ENCODE measurements at places on chromosomes 3 and 15. TPM values are rescaled to one million over a fixed set of nuclear protein-coding genes. Genes with fewer than 3 reads are reported as not detected.

DNA sequence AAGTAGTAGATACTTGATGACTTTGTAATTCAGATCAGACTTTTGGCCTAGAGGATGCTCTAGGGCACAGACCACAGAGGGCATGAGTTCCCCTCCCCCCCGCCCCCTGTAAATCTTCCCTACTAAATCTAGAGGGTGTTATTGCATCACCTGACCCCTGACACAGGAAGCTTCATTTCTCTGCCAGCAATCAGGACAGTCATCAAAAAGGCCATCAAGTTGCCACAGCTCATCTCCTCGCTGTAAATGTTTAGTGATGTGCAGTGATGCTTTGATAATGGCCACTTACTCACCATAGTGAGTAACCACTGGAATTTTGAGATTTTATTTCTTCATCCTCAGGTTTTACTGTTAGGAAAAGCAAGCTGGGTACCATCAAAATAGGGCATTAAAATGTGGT lies 289.2 kb upstream of the CHRM5 start:
- no peak for DNase-seq

DNA sequence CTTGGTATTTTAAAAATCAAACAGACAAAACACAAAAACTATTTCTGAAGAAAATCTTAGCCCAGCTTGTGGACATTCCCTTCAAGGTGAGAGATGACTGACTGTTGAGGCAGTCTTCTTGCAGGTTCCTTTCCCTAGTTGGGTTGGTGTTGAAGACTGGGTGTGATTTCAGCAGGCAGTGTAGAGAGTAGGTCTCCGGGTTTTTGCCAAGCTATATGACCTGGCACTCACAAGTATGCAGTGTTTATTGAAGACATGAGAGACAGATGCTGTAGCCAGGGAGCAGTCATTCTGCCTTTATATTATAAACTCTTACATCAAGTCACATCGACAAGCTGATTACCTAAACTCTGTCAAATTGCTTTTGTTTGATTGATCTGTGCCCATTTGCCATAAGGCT lies 17.5 kb downstream of the SENP8 start:
- no peak for DNase-seq

DNA sequence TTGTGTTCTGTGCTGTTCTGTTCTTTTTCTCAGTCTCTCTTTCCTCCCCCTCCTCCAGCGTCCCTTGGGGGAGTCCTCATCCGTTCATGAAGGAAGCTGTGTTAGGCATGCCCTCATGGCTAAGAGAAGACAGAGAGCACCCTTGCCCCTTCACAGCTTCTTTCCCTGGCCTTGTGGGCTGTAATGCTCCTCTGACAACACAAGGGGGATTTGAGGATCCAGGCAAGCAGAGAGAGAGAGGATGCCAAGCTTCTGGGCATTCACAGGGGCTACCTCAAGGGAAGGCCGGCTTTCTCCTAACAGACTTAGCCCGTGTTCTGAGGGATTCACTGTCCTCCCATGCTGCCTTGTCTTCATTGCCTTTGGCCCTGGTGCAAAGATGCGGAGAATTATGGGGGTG lies 389.5 kb downstream of the LRTM1 start:
- no peak for DNase-seq

DNA sequence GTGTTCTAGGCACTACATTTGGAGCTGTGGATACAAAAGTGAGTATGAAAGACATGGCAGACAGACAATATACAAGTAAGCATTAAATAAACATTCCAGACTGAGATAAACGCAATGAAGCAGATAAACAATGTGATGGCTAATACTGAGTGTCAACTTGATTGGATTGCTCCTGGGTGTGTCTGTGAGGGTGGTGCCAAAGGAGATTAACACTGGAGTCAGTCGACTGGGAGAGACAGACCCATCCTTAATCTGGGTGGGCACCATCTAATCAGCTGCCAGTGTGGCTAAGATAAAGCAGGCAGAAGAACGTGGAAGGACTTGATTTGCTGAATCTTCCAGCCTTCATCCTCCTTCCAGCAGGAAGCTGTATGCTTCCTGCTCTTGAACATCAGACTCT lies 77.2 kb downstream of the CADPS start:
- DNase-seq: no peak

DNA sequence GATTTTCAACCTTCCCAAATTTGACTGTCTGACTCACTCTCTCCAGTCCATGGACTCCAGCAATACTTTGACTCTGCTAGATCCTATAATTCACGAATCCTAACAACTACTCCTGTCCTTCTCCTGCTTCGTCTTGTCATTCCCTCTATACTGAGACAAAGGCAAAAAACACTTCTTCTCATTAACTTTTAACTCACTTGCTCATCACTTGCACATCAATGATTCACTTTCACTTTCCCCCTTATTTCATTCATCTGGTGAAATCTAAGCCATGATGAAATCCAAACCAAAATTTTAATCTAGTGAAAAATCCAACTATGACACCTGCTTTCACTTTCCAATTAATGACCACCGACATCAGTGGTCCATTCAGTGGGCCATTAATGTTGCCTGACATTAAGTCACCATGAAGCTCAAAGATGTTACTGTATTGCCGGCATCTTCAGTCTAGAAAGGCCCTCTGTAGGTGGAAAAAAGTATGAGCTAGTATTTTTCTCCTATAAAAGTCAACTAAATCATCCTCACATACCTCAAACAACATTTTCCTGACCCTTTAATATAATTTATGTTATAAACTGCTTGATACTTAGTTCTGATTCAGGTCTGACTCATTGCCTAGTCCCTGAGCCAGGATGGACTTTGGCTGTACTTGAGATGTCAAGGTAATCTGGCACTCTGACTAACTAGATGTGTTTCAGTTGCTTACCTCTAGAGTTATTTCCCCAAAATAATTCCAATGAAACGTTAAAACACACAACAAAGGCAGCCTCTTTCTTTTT lies 158.6 kb downstream of the CNTN6 start:
- no peak for DNase-seq

GRCh38 chr3:14154276-14154675 lies 24.1 kb downstream of the XPC start:
- DNase-seq: no peak

DNA sequence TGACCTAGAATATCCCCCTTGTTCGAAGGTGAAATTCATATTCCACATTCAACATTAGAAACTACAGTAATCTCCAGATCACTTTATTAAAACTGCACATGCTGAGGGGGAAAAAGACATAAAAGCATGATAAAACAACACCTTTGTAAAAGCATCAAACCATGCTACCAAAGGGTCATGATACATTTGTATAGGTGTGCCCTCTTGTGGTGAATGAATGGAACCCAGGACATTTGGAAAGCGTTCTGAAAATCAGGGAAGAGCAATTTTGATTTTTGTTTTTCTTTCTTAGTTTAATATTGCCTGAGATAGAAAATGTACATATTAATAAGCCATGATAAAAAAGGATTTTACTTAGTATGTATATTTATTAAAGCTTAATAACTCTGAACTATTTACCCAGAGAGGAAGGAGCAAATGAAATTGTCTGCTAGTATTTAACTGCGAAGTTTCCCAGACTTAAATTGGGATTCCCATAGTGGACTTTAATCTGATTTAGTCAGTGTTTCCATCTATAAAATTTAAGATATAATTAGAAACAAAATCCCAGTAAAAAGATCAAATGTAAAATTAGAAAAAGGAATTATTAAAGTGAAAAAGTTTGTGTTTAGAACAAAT lies 105.8 kb upstream of the ARL6 start:
- no peak for DNase-seq

- no peak for DNase-seq
Observed at GRCh38 chr3:8481380-8481779, 20.2 kb upstream of the LMCD1 start.

Gene LRRC34
- total RNA-seq: 4.5 TPM

Gene MUC20
- total RNA-seq: 84.4 TPM

Gene CCR8
- not detected for total RNA-seq

Gene WDR72
- total RNA-seq: 1.1 TPM

All from ureter (tissue), 1 donor.